NCI-H1930 (cell line): ENCODE measurements at places on chromosomes 5 and 9.

GRCh38 chr9:36842560-36843530 lies 191.2 kb downstream of the PAX5 start:
- DNase-seq = no peak

DNA sequence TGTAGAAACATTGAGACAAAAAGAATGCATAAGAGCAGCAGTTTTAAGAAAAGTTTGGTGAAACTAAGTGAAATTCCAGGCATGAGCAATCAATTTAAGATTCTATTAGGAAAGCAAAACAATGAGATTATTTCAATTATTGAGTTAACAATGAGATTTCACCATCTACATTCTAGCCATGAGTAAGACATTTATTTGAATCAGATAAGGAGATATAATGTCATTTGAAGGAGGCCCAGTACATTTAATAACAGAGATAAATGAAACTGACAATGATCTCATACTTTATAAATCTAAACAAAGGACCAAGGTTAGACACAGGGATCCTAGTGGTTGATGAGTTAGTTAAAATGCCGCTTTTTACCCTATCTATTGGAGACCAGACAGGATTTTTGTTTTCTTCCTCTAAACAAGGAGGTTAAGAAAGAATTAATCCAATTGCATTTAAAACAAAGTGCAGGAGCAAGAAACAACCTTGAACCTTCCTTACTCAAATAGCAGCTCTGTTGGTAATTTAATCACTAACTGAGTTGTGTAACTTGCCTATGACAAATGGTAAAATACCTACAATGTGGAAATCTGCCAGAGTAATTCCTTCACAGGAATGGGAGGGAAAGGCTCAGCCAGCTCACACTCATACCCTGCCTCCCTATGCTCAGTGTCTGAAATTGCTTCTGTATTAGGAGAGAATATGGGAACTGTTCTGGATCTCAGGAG lies 103.5 kb upstream of the NR3C1 start:
- no peak for DNase-seq

DNA sequence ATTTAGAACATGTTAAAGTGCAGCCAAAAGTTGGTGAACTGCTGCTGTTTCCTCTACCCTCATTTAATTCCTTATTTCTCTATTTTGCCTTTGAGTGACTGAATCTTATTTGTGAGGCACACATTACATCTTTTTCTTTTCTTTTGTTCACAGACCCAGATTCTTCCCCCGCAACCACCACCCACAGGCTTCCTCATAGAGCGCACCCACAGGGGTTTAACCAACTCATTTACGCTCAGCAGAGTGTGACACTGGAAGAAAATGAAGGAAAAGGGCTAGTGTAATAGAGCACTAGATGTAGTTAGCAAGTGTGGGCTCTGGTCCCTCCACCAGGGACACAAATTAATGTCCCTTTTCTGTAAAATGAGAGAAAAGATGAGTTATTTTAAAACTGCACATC lies 200.7 kb downstream of the PARP8 start:
- no peak for DNase-seq

GRCh38 chr5:132458651-132459030 lies 31.9 kb downstream of the IRF1 start:
- no peak for DNase-seq

DNA sequence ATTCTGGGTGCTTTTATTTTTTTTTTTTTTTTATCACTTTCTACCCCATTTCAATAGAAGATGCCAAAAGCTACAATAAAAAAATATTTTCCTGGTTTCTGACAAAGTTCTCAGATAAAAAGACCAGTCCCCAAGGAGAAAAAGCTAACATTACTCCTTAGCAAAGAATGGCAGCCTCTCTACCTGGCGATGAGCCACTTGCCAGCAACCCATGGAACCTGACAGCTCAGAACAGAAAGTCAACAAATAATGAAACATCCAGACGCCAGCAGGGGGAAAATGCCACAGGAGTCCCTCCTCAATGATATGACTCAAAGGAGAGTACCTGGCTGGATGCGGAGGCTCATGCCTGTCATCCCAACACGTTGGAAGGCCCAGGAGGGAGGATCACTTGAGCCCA lies 123.2 kb downstream of the MYO10 start:
- no peak for DNase-seq

DNA sequence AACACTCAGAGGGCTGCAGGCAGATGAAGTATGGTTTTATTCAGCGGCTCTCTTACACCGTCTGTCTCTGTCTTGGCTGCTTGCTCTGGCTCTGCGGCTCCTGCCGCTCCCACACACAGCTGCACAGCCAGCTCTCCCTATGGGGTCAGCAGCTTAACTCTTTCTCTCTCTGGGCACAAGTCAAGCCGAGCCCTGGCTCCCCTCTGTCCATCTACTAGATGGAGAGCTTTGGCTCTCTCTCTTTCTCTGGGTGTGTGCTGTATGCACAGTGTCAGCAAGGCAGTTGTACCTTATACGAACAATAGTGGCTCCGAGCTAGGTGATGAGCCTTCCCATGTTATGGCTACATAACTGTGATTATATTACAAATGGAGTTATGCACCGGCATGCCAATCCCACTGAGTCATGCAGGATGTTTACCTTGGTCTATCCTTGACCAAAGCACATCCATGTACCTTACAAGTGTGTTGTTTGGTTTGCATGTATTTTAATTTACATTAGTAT lies 19.3 kb upstream of the PPP2CA start:
- DNase-seq = no peak

- DNase-seq = no peak
Observed at GRCh38 chr5:4857761-4858160, 282.4 kb upstream of the ADAMTS16 start.

DNA sequence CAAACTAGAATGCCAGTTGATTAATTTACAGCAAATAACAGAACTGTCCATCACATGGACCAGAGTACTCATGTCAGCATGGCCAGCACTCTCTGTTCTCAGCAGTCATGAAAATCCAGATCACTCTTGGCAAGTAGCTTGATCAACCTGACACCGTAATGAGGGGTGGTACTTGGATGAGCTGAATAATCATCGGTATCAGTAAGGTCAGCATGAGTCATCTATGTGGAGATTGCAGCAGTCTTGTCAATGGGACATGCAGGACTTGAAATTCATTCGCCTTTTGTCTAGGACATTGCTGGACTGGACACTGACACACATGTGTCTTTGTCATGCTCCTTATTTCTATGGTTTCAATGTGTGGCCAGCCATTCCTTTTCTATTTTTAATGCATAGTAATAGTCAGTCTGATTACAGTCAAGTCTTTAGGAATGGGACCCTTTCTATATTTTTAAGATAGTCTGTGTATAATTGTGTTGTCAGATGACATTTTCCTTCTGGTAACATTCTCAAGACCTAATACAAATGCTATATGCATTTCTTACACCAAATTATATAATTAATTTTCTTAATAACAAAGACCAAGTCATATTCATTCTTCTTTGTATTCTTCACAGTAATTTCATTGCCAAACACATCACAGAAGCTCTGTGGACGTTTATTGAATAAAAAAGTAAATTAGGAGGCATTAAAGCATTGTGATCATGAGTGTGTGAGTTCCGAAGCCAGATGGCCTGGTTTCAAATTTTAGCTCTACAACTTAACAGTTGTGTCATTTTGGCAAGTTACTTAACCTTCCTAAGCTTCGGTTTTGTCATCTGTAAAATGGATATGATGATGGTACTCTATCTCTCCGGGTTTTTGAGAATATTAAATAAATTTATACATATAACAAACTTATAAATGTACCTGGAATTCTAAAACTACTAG lies 57.4 kb downstream of the ADAMTSL1 start:
- no peak for DNase-seq

DNA sequence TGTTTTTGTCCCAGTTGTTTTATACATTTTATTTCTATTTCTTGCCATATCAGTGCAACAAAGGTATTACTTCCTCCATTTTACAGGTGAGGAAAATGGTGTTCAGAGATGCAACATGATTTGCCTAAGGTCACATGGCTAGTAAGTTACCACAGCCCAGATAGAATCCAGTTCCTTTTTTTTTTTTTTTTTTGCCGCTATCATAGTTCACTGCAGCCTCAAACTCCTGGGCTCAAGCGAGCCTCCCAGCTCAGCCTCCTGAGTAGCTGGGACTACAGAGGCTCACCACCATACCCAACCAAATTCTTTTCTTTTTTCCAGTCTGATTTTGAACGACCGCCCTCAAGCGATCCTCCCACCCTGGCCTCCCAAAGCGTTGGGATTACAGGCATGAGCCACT lies 480 bp upstream of the CCDC69 start:
- DNase-seq = no peak

DNA sequence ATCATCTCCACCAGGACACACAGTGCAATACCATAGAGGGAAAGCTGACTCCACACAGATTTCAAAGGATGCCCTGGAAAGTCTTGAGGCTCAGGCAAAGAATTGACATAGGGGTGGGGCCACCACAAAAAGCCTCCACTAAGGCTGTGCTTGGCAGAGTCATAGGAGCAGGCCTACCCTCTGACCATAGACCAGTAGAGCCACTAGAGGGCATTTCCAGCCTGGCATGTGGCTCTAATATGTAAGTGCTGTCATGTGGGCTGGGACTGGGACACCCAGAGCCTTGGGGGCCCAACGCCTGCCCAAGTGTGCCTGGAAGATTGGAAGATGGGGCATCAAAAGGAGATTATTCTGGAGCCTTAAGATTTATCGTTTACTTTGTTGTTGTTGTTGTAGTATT lies 726.0 kb downstream of the DNAH5 start:
- DNase-seq = no peak

- peak; percentile 27 for DNase-seq
Observed at GRCh38 chr5:124162767-124163532, 583.5 kb downstream of the ZNF608 start.

DNA sequence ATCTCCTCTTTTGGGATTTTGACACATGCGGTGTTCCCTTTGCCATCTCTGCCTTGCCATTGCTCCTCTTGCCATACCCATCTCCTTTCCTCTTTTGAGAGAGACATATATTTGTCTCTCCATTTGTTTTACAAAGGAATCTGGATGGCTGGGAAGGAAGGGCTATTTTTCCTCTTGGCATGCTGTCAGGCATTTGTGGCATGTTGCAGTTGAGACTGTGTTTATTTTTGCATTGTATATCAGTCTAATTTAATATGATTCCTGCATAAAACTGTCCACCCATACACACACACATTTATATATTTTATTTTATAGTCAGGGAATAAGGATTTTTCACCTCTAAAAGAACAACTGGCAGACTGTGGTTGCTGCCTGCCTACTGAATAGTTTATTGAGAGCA lies 1105.8 kb upstream of the SEMA6A start:
- no peak for DNase-seq

- peak; percentile 33 for DNase-seq
Observed at GRCh38 chr5:159444441-159445082, 114.3 kb upstream of the IL12B start.

GRCh38 chr9:107838766-107839165 lies 349.2 kb upstream of the KLF4 start:
- no peak for DNase-seq

DNA sequence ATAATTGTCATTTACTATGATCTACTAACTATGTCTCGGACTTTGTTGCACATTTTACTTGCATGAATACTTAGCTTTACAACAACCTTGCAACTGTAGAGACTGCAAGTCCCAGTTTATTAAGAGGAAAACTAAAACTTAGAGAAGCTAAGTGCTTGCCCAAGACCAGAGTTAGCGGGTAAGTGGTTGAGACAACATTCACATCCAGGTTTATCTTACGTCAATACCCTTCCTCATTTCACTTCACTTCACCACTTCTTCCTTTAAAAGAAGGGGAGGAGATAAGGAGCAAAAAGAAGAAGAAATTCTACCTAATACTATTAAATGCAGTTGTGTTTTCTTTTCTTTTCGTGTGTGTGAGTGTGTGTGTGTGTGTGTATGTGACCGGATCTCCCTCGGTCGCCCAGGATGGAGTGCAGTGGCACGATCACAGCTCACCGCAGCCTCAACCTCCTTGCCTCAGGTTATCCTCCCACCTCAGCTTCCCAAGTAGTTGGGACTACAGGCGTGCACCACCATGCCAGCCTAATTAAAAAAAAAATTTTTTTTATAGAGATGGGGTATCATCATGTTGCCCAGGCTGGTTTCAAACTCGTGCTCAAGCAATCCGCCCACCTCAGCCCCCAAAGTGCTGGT lies 37.4 kb downstream of the MEGF9 start:
- DNase-seq = no peak

DNA sequence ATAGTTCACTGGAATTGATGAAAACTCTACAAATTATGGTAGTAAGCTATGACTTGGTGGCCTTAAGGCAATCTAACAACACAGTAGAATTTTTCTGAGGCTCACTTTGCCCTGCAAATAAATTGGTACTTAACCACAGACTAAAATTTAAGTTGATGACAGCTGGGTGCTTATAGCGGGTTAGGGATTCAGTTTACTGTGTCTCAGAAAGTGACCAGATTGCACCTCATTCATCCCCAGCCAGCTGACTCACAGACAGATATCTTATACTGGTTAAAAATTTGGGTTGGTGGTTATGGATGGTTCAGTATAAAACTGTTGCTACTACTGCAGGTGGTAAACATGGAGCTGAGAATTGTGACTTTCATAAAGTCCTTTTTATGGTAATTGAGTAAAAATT lies 2.8 kb downstream of the CKS2 start:
- no peak for DNase-seq

- DNase-seq = no peak
Observed at GRCh38 chr5:112691758-112692157, 45.9 kb upstream of the APC start.

DNA sequence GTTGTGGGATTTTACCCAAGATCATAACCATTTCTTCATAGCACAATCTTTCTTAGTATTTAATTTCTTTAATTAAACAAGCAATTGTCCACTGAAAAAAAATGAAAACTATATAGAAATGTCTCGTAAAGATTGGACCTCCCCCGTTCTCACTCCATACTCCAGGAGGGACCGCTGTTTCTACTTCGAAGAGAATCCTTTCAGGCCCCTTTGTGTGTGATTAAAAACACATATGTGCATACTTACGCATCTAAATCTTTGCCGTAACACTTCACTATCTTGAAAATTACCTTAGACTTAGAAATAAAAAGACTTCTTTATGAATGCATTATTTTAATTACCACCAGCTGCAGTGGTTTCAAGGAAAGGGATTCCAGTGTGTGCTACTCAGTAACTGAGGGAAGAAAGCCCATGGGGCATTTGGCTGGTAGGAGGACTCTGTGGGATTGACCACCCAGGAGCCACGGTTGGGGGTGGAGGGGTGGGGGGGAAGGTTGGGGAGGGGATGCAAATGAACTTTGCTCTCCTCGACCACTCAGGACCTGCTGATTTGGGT lies 209.1 kb downstream of the FAM114A2 start:
- DNase-seq = no peak

GRCh38 chr9:98132158-98132557 lies 13.1 kb upstream of the TRIM14 start:
- DNase-seq = no peak

DNA sequence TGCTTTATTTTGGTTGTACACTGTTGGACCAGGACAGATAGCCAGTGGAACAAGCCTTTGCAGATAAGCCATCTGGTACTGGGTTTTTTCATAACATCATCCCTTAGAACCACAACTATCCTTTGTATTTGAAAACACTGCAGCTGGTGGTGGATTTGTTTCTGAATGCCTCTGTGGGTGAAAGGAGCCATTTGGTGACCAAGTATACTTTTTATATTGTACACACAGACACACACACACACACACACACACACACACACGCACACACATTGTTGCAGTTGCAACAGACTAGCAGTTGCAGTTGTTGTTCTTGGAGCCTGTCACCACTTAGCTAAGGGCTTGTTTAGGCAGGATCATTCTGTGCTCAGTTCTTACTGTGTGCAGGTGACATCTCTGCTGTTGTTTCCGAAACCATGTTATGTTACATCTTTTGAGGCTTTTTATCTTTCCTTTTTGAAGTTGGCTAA lies 22.9 kb upstream of the CAVIN4 start:
- DNase-seq = no peak
